ENCODE measurements at places on chromosomes 5 and 9.

DNA sequence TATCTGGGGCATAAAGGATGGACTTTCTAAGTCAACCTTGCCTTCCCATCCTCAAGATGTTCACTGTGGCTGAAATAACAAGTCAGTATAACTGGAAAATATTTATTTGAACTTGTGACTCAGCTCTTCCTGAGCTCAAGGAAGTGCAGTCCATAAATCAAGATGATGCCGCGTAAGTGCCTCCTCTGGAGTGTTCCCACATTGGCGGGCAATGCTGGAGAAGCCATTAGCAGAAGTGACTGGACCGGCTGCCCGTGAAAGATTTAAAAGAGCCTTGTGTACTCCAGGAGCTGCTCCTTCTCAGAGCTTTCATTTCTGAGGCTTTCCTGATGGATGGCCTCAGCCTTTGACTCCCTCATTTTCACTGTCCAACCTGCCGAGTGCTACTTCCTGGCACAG lies 17.4 kb downstream of the TMOD1 start:
- no peak for DNase-seq

DNA sequence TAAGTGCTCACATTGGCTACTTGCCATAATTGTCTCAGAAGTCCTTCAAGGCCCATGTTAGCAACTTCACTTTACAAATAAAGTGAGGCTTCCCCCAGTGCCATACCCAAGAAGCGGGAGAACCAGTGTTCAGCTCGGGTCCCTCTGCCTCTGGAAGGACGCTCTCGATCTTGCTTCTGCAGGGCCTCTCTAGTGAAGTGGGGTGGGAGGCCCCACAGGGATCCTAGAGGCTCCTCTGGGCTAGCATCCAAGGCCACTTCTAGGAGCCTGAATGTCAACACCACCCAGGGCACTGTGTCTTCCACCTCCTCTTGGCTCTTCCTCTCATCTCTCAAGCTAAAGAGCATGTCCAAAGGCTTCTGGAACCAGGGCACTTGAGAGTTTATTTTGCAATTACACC lies 282.5 kb downstream of the GADD45G start:
- no peak for DNase-seq

- DNase-seq, result no peak
Measured at GRCh38 chr5:151056379-151057325, 24.2 kb downstream of the TNIP1 start.

DNA sequence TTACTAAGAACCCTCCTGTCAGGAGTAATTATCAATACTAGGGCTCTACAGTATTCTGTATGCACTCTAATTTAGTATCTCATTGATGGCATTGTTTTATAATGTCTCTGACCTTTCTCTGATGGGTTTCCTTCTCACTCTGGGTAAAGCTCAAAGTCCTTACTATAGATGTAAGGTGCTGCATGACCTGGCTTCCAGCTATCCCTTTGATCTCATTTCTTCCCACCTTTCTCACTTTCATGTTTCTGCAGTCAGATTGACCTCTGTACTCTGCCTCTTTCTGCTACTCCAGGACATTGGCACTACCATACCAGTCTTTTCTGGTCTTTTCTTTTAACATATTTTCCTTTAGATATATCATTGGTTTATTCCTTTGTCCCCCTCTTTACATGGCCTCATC lies 2332.8 kb upstream of the C9orf72 start:
- DNase-seq, result no peak

DNA sequence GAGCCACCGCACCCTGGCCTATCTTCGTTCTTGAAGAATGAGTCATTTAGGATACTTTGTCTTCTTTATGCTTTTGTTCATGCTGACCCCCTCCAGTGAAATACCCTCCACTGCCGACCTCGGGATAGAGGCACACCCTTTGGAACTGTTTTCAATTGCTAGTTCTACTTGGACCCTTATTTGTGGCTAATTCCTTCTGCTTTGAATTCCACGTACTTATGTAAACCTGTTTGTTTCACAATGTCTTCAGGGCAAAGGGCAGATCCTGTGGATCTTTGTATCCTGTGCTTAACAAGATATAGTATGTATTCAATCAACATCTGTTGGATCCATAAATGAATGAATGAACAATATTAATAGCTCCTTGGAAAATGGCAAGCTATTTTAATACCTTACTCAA lies 19.6 kb upstream of the AOPEP start:
- no peak for DNase-seq

- DNase-seq, result no peak
Measured at GRCh38 chr9:95053611-95054570, 263.6 kb downstream of the FANCC start.

- DNase-seq, result no peak
Measured at GRCh38 chr9:112110094-112110776, 64.9 kb downstream of the SUSD1 start.

DNA sequence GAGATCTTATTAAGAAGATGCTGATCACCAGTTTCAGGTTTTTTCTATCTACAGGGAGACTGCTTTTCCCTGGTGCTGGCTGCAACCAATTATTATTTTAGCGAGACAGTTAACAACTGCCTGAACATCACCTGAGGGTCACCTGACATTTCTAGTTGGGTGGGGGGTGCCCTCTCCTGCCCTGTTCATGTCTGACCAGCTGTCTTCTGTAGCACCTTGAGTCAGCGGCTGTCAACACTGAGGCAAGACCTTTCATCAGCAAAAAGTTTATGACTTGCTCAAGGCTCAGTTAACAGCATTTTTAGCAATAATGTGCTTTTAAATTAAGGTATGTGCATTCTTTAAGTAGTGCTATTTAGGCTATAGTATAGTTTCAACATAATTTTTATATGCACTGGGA lies 58.0 kb downstream of the ADCY2 start:
- no peak for DNase-seq

DNA sequence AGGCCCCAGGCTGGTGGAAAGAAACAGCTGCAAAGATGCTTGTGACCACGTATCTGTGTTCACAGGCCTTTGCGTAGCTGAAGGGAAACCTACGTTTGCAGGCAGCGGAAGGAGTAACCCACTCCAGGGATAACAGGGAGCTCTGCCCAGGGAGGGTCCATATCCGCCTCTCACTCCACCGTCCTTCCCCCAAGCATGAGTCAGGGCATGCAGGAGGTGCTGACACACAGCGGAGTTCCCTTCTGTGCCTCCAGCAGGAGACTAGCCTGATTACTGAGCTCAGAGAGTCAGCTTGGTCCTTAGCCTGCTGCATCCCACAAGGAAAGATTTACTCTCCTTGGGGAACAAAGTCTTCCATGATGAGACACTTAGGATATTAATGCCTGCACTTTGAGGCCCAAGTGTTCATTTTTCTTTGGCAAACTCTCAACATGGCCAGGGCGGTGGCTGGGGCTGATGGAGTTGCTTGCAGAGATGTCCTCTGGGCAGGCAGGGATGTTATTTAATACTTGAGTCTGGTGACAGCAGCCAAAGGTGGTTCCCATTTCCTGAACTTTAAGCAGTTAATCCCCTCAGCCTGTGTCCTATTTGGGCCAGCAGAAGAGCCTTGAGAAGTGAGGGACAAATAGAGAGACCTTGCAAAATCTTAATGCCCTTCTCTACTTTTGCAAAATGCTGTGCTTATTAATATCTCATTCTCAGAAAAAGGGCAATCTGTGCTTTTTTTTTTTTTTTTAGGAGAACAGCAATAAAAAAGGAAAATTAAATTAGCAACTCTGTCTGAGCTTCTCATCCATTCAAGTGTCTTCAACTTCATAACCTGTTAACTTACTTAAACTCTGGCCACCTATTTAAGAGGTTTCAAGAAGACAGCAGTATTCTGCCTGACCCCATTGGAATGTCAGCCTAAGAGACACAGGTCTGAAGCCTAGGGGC lies 222.1 kb downstream of the HSPA4 start:
- DNase-seq, result no peak

GRCh38 chr9:70130266-70130665 lies 86.6 kb downstream of the MAMDC2 start:
- DNase-seq, result no peak

GRCh38 chr5:9547122-9547947 lies 1.5 kb upstream of the SEMA5A start:
- peak; percentile 63 for DNase-seq

DNA sequence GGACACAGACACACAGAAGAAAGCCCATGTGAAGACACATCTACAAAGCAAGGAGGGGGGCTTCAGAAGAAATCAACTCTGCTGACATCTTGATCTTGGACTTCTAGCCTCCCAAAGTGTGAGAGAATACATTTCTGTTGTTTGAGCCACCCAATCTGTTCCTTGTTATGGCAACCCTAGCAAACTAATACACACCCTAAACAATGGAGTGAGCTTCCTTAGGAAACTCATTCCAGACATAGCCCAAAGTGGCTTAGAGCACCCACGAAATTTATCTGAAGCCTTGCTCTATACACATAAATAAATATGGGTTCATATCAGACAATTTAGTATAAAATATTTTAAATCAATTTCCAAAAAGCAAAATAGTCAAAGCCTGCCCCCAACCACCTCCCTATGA lies 7.6 kb upstream of the TBC1D2 start:
- DNase-seq, result no peak

GRCh38 chr5:178352035-178352349 lies 119.4 kb upstream of the PHYKPL start:
- no peak for DNase-seq

- no peak for DNase-seq
Measured at GRCh38 chr9:82021198-82021597, 32.6 kb downstream of the SPATA31D1 start.

GRCh38 chr5:159510282-159510681 lies 180.0 kb upstream of the IL12B start:
- DNase-seq, result peak; percentile 89

- no peak for DNase-seq
Measured at GRCh38 chr9:108950168-108950567, 16.0 kb downstream of the ABITRAM start.

DNA sequence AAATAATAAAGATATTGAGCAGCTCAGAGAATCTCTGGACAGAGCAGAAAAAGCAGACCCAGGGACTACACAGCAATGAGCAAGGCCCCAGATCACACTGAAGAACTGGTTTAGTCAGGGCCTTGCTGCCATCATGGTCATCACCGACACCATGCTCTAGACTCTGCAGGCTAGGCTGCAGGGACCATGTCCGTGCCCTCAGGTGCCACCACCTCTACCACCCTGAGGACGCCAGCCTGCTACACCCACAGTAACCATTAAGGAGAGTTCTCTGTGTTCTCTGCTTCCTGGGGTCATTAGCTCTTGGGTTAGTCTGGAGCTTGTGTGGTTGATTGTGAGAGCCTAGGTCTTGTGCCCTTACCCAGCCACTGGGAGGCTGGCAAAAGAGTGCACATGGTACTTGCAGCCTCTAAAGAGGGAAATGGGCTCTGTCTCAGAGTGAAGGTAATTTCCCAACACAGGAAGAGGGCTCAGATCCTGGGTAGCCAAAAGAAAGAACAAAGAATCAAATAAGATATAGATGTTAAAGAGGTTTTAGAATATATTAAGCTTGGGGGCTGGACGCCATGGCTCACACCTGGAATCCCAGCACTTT lies 31.9 kb upstream of the JADE2 start:
- DNase-seq, result no peak

GRCh38 chr9:3088219-3088618 lies 244.3 kb upstream of the PUM3 start:
- DNase-seq, result peak; percentile 87

DNA sequence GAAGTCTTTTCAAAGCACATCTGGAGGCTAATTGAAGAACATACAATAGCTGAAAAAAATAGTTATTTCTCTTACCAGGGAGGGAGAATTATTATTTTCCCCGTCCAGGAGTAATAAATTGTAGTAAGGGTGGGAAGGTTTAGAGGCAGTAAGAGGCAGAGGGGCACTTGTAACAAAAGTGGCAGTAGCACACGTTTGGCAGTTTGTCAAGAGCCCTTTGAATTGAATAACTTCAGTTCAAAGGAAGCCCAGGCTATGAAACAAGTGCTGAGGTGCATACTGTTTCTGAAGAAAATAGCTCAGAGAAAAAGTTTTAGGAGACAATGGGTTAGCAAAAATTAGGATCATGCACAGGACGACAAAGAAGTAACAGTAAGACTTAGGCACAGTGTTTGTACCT lies 451.3 kb downstream of the LRRC70 start:
- no peak for DNase-seq

DNA sequence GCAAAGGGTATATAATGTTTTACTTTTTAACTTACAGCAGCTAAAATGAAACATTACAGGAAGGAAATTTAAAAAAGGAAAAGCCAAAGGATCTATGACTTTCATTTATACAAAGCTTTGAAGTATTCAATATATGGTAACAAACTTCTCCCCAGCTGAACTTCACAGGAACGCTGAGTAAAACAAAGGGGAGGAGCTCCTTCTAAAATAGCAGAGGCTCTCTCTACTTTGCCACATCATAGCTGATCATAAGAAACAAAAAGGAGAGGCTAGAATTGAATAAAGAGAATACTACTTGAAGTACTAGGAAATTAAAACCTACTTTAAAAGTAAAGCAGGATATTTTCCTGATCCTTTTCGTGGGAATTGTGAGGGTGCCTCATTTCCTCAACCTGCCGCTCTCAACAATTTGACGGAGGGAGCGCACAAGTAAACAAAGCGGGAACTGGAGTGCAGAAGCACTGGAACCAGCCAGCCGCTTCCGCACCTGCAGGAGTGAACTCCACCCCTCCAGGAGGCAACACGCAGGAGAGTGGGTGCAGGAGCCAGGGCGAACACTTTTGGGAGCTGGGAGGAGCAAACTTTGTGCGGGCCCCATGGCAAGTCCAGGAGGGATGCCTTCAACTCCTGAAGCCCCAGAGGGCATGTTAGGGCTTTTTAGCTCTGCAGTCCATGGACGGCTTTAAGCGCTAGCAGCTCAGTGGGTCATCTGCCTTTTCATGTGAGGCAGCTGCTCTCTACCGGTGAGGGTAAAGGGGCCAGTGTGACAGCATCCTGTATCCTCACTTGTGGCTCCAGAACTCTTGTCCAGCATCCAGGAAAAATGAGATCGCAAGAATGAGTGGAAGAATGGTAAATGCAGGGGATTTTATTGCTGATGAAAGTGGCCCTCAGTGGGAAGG lies 757.4 kb downstream of the PTPRD start:
- peak; percentile 6 for DNase-seq

GRCh38 chr5:91219091-91219802 lies 163.9 kb downstream of the ARRDC3 start:
- DNase-seq, result peak; percentile 18

DNA sequence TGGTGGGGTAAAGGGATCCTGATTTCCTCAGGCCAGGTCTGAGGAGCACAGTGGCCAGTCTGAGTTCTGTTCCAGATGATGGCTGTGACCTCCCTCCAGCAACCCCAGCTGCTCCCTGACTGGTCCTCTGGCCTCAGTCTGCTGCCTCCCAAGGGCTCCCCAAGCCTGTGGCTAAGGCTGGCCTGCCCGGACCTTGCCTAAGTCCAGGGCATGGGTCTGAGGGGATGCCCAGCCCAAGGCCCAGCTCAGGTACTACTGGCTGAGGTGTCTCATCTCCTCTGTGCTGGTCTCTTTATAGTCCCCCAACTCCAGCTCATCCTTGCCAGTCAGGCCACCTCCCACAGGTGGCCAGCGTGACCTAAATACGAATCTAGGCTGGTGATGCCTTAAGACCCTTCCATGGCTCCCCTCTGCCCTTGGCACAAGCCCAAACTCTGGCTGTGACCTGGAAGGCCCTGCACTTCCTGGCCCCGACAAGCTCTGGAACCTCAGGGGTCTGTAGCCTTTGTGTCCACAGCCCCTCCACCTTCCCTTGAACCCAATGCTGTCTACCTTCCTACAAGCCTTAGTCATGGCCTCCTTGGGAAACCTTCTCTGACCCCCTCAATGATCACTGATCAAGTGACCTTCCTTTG lies 9.8 kb downstream of the KIF12 start:
- DNase-seq, result no peak

GRCh38 chr5:143494595-143494994 lies 91.1 kb upstream of the NR3C1 start:
- DNase-seq, result no peak

GRCh38 chr5:159802661-159803060 lies 113.6 kb upstream of the ADRA1B start:
- DNase-seq, result no peak

Measured in GM23338 (cell line).